ENCODE measurements at places on chromosomes 13 and 19.

- no peak for DNase-seq
Observed at GRCh38 chr19:4933528-4933927, 24.2 kb downstream of the UHRF1 start.

DNA sequence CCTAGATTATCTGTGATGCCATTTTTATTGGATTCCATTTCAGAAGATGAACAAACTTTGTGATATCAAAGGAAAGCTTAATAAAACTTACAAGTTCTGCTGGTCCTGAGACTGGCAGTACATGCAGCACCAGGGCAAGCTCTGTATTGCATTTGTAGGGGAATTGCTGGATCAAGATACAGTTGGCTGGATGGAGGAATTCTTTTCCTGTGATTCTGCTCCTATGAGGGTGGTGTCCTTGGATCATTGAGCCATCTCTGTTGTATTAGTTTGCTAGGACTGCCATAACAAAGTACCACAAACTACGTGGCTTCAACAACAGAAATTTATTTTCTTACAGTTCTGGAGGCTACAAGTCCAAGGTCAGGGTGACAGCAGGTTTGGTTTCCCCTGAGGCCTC lies 33.9 kb upstream of the CSNK1A1L start:
- no peak for DNase-seq

- no peak for DNase-seq
Observed at GRCh38 chr13:71634602-71635443, 232.2 kb downstream of the DACH1 start.

- DNase-seq: no peak
Observed at GRCh38 chr19:17495639-17496296, 15.7 kb upstream of the PGLS start.

GRCh38 chr19:11397089-11397610 lies 13.0 kb upstream of the EPOR start:
- DNase-seq: no peak

GRCh38 chr13:40563350-40564125 lies 102.9 kb downstream of the FOXO1 start:
- DNase-seq: no peak

DNA sequence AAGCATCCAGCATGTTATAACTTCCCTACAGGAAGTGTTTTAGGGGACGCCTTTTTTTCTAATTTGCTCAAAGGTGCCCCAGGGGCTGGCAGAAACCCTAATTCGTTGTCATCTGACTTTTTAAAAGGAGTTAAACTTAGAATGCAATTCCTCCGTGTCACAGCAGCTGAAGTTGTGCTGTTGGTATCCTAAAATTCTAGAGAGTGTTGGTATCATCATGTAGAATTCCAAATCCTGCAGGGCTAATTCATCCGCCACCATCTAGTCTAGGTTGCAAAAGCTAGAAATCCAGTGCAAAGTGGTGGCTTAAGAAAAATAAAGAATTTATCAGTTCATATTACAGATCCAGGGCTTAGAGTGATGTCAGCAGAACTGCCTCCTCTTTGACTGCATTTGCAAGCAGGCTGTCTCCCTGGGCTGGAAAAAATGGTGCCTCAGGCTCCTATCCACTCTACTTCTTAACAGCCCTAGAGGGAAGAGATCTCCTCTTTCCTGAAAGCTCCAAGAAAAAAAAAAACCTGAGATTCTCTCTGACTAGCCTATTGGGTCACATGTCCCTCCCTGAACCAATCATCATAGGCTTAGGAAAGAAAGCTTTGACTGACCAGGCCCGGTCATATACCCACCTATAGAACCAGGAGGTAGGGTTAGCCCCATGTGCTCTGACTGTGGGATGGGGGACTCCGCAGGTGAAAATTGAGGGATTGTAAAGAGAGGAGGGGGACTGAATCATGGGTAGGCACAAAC lies 73.0 kb downstream of the MAP4K1 start:
- DNase-seq: peak; percentile 23

DNA sequence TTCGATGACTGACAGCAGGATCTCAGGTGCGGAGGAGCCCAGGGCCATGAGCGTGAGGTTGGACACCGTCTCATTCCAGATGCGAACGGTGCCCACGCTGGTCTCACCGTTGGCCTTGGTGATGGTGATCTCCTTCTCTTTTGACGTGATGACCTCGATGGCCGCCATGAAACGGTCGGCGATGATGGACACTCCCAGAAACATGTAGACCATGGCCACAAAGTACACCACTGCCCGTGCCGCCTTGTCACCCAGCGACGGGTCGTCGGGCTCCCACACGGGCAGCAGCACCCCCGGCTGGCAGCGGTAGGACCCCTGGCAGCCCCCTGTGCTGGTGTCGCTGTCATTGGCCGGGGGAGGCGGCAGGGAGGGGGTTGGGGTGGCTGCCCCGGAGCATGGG lies 5.7 kb downstream of the SLC8A2 start:
- DNase-seq: no peak

DNA sequence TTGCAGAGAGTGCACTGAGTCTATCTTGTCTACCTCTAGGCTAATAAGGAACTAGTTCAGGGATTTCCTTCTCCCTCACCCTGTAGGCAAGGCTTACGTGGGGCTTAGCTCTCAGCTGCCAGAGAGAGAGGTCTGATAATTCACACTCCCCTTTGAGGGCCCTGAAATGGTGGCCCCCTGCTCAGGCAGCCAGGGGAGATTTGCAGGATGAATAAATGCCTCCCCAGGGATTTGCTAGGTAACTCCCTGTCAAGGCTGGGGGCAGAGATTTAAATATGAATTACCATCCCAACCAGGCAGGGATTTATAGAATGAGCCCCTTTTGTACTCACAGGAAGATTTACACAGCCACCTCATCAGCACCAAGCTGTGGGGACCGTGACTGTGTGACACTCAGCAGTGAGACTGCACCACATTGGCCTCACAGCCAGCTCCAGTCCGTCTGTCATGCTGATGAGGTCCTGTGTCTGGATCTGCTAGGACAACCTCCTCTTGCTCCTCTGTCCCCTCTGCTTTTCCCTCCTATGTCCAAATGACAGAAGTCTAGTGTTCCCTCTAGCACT lies 73.4 kb downstream of the CBY2 start:
- no peak for DNase-seq

DNA sequence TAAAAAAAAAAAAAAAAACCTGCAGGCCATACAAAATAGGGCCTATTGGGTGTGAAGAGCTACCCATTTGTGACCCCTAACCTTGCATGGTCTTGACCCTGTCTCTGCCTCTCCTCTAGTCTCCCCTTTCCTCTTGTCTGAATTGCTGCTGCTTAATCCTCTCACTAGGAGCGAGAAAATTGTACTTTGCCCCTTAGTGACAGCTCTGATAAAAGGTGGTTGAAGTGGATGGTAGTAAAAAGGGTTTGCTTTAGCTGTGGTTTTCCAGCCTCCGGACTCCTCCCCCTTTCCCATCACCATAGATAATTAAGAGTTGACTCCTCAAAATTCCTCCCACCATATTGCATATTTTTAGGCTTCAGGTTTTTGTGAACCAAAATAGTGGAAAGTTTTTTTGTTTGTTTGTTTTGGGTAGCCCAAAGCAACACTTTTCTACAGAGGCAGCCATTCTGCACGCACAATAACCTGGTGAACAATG lies 23.5 kb downstream of the ACTN4 start:
- no peak for DNase-seq

- DNase-seq: no peak
Observed at GRCh38 chr19:44644402-44645016, 799 bp downstream of the PVR start.

Data from mucosa of gallbladder (tissue), 1 donor.